ENCODE measurements at places on chromosomes 4 and X.

GRCh38 chrX:132023896-132024386, 839 bp downstream of the STK26 start:
- DNase-seq, result no peak

GRCh38 chrX:32514986-32515385, 696.4 kb downstream of the DMD start:
- no peak for DNase-seq

DNA sequence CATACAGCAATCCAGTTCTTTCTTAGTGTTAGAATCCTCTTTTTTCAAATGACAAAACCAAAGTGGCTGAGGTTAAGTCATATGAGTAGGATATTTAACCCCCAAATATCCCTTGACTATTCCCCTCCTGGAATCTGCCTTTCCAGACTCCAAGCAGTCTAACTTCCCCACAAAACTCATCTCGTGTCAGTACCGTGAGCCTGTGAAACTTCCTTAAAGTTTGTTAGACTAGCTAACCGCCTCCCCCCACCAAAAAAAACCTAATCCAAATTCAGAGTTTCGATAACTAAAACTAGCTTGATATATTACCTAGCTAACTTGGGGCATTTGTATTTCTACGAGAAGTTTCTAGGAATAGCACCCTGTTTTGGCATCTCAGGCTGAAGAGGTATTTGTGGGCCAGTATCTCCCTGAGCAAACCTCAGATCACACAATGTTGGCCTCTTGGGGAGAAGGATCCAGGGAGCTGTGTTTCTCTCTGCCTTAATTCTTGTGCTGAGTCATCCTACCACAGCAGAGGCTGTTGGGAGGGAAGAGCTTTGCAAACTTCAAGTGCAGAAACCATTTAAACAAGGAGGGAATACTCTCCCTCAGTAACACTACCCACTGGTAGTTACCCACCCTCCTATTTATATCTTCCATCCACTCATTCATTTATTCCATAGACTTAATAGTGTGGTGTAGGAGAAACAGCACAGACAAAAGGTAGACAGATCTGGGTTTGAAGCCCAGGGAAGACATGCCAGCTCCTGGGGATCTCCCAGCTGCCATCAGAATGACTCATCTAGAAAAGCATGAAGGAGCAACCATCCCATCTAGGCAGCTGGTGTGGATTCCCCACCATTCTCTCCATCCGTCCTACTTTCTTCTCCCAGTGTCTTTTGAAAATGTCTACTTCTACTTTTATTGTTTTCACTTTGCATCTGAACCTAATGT, 39.3 kb upstream of the TXK start:
- no peak for DNase-seq

DNA sequence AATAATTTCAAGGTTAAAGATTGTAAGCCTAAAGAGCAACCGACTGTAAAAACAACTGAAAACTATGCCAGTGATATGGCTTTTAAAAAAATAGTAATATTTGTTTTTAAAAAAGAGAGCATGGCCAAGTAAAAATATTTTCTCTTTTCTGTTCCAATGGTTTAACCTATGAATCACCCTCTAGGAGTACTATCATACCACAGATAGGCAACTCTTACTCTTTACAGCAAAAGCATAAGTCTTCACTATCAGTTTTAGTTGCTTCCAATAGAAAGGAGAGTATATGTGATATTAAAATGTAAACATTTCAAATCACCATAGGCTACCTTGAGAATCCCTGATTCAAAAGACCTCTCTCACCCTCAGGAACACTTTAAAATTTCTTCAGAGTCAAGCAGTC, 102.6 kb downstream of the AMELX start:
- no peak for DNase-seq

DNA sequence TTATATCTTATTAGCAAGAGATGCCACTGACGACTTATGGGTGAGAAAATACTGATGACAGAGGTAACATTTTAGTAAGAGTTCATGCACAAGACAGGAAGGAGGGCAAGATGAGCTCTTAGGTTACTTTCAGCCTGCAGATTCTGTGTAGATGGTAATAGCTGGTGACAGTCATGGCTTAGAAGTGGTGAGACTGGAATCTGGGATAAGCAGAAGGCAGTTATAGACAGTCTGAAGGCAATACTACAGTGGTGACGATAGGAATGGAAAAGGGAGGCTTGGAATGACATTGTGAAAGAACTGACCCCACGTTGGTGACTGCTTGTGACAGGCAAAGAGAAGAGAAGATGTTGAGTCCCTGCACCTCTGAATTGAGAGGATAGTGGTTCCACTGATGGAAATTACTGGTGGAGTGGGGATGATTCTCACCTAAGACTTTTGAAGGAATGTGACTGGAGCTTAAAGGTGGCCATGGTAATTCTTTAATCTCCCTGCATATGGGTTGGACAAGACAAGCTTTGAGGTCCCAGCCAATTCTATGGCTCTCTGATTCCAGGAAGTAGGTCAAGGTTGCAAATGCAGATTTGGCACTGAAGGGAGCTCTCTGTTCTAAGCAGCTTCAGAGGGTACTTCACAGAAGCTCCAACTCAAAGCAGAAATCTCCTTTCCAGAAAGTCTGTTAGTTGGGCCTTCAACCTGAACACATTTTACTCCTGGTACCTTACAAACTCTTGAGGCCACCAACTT, 99.7 kb downstream of the RASL11B start:
- DNase-seq, result no peak

- DNase-seq, result no peak
Measured at GRCh38 chrX:15143825-15144121, 126.1 kb downstream of the ASB9 start.

Data from cardiac muscle cell (in vitro differentiated cells and primary cell).